Hepatic stellate cell (primary cell): ENCODE measurements at places on chromosomes 2 and 18.

DNA sequence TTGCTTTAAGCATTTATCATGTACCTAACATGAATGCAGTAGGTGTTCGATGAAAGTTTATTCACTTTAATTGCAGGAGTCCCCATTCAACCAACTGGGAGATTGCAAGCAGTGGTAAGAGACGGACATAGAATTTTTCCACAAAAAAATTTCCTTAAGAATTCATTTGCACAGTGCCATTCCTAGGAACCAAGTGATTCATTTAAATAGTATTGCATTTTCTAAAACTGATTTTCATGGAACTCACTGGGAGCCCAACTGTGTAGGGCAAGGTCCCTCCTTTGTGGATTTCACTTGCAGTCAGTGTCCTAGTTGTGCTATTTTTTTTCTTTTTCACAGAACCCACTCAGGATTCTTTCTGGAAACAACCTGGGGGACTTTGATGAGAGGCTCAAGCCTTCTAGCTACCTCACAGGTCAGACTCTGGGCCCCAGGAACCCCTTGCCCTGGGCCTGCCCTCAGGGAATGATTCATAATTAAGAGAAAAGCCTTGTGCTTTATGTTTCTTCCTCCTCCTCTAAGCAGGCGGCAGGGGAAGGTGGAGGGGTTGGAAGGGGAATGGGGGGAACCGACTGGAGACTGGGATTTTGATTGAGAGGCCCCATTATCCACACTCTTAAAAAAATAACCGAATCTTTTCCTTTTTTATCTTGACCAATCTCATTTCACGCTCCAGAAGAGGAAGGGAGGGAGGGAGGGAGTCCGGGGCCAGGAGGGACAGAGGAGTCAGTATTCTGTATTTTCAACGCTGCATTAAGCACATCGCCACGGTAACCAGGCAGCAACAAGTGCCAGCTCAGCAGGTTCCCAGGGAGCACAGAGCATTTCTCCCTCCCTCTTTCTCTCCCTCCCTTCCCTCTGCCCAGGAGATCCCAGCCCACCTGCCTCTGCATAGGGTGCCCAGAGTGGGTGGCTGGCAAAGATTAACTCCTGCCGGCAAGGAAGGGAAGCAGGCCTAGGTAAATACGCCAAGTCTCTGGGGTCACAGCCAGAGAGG, 51.8 kb downstream of the PSD4 start:
- DNase-seq = no peak

- no peak for DNase-seq
Observed at GRCh38 chr2:118791483-118791882, 56.0 kb downstream of the EN1 start.

GRCh38 chr2:33273479-33273878, 203.0 kb upstream of the RASGRP3 start:
- DNase-seq = no peak

GRCh38 chr2:20747317-20747716, 75.6 kb downstream of the LDAH start:
- no peak for DNase-seq

- DNase-seq = no peak
Observed at GRCh38 chr2:160471950-160472349, 21.7 kb downstream of the RBMS1 start.

DNA sequence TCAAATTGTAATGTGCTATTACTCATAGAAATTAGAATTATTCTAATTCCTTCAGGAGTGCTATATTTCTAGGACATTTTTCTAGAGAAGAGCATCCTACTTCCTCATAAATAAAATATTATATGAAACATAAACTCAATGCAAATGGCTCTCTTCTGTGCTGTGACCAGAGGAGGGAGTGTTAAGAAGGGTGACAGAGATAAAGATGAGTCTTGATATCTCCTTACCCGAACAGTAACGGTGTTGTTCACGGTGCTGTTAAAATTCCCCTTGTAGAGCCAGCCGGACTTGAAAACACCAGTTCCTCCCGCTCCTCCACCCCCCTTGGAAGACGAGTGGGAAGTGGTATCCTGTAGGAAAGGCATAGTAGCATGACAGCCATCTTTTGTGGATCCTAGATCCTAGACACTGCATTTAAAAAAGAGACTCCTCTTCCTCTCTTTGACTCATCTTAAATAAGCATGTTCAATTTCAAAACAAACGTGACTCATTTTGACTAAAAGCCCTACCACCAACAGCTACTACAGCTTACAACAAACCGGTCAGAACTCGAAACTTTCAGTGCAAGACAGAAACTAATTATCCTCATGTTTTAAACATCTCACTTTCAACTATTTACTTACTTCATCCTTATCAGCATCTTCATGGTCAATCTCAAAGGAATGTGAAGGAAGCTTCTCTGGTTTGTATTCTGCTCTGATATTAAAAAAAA, 156.3 kb downstream of the DOCK10 start:
- peak; percentile 29 for DNase-seq

DNA sequence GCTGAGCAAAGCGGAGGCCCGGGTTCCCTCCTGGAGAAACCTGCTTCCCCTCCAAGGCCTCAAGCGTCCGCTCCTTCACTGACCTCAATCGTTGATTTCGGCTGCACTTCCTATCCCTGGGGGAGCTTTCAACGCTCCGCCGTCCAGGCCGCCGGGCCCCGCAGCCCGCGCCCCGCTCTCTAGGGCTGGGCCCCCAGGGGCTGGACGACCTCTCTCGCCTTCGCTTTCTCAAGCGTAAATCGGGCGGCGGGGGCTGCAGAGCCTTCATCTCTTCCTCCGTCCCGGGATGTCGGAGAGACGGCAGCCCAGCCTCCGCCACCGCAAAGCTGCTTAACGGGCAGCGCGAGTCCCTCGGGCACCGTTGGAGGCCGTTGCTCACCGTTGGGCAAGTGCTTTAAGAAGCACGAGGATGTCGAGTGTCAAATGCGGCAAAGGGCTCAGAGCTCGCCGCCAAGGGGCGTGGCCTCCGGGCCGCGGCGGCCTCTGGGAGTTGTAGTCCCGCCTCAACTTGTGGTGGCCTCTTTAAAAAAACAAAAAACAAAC, 8.5 kb downstream of the HES6 start:
- DNase-seq = peak; percentile 84

- no peak for DNase-seq
Observed at GRCh38 chr2:219748671-219749570, 121.5 kb downstream of the SLC4A3 start.

GRCh38 chr18:74499633-74500032, 3.5 kb downstream of the CNDP2 start:
- DNase-seq = peak; percentile 64

GRCh38 chr2:157305723-157306110, 19.9 kb downstream of the ERMN start:
- DNase-seq = no peak

GRCh38 chr2:6913415-6914157, 3.6 kb upstream of the RNF144A start:
- no peak for DNase-seq
